Hepatocyte (in vitro differentiated cells): ENCODE measurements at places on chromosomes 1 and 21. TPM values are rescaled to one million over a fixed set of nuclear protein-coding genes. Genes with fewer than 3 reads are reported as not detected.

The CHI3L2 gene
- 0.24 and 3.9 TPM in 2 replicates for polyA plus RNA-seq

The OR2G6 gene
- polyA plus RNA-seq: not detected in 2 replicates

The OR2T2 gene
- polyA plus RNA-seq: not detected in 2 replicates

The OR6K2 gene
- polyA plus RNA-seq: not detected in 2 replicates

The RBBP4 gene
- polyA plus RNA-seq: 167 and 177 TPM in 2 replicates

DNA sequence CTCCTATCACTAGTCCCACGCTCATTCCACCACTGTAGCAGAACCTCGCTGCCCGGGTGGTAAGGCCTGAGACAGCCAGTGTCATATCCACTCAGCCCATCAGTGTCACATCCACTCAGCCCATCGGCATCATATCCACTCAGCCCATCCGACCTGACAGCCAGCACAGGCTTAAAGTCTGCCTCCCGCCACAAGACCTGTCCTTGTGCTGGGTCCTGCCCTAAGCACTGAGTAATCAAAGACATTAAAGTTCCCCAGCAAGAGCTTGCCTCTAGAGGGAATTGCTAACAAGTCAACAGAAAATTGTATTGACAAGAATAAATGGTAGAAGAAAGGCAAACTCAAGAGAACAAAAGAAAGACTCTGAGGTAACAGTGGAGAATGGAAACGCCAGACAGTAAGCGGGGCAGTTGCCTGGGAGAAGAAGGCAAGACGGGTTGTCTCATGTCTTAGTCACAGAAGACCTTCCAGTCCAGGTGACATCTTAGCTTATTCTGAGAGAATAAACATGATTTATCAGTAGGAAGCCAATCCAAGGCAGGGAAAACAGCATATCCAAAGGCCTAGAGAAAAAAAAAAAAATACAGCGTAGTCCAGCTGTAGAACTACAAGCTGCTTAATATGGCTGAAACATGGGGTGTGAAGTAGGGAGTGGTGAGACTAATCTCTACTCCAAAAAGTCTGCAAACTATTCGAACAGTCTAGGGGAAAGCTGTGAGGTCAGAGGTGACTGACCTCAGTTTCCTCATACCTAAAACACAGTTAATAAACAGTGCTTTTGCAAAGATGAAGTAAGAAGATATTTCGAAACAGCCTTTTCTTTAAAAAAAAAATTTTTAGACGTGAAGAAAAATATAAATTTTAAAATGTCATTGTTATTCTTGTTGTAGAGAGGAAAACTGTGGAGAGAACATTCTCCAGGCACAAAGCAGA is 1.1 kb downstream of the ITLN1 start:
- H3K27me3 ChIP-seq: no peaks in the 10 kb centered on the region
- no peak overlapping the region for H3K27ac ChIP-seq
- DNase-seq: no peak
- peaks cover 6% of the 10 kb centered on the region for H3K4me1 ChIP-seq

DNA sequence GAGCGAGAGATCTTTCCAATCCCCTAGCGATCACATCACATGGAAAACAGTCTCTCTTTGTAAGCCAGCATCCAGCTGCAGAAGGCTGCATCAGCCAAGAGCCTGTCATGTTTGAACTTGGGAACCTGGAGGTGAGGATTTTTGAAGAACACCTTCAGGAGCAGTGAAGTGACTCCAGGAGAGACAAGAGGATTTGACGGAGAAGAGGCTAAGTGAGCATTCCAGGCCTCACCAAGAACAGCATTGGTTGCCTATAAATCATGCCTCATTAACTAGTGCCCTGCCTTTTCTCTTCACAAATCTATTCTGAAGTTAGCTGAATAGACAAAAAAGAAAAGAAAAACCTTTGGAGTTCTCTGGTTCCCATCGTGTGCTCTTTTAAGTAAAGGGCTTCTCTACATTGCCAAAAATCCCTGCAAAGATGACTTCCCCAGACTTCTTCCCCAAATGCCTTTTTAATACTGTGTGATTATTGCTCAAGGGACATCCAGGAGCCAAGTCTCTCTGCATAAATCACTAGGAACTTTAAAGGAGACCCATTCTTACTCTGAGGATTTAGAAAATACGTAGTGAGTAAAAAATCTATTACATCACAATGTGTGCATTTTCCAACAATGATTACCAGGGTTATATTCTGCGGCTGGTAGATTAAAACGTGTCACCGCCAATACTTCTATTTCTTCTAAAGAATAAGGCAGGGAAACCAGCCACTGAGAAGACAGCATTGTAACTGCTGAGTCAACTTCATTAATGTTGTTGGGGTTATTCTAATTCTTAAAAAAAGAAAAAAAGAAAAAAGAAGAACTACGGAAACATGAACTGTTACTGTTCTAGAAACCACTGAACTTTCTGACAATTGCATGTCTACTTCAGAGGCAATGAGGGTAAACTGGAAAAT is 95.2 kb downstream of the KIF14 start:
- no peaks in the 10 kb centered on the region for H3K27me3 ChIP-seq
- H3K36me3 ChIP-seq: no peaks in the 10 kb centered on the region
- H3K4me1 ChIP-seq: no peaks in the 10 kb centered on the region
- H3K27ac ChIP-seq: no peak overlapping the region
- no peak overlapping the region for H3K4me3 ChIP-seq

- DNase-seq: no peak
- H3K36me3 ChIP-seq: no peaks in the 10 kb centered on the region
- H3K27me3 ChIP-seq: no peaks in the 10 kb centered on the region
- peaks cover 5% of the 10 kb centered on the region for H3K4me1 ChIP-seq
- H3K4me3 ChIP-seq: no peak overlapping the region
These were observed 143.1 kb upstream of the KCNE2 start for GRCh38 chr21:34220556-34221195.

DNA sequence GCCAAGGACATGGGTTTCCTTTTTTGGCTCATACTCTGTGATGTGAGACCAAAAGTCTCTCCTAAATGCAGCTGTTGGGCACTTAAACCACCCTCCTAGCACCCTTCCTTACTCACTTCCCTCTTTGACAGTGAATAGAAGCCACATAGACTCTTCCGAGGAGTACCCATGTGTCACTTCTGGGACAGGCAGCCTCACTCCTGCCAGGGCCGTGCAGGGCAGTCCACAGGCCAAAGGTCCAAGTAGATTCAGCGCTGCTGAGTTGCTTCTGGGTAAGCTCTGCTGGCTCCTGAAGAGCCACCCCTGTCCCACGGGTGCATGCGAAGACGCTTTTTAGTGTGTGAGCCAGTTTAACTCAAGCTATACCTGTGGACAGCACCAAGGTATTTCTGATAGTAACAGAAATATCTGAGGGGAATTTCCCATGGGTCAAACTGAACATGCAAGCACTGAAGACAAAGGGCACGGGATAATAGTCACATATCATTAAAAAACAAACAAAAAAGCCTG is 36.8 kb upstream of the BMP8B start:
- H3K36me3 ChIP-seq: no peaks in the 10 kb centered on the region
- DNase-seq: peak; percentile 42
- H3K4me1 ChIP-seq: peaks cover 25% of the 10 kb centered on the region

GRCh38 chr1:156076609-156077429 is 5.4 kb downstream of the MEX3A start:
- H3K4me3 ChIP-seq: no peak overlapping the region
- no peaks in the 10 kb centered on the region for H3K27me3 ChIP-seq
- H3K4me1 ChIP-seq: peaks cover 22% of the 10 kb centered on the region
- no peaks in the 10 kb centered on the region for H3K36me3 ChIP-seq
- peak overlapping the region; percentile 49 for H3K27ac ChIP-seq

DNA sequence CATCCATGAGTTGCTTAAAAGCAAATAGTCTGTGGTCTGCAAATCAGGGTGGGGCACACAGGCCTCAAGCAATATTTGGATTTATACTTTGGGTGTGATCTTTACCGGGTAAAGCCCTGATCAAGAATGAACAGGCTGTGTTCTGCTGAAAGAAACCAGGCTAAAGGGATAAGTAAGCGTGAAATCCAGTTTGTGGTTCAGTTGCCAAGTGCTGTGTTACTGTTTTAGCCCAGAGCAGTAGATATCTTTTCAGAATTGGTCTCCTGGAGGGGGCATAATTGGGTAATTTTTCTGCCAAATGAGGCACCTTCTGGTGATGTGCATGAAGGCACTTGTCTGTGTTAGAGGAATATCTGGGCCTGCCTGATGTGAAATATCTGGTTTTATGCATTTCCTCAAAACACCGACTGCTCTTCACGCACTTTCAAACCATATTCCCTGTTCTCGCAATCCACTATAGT is 21.4 kb downstream of the AIM2 start:
- H3K4me1 ChIP-seq: no peaks in the 10 kb centered on the region
- H3K27ac ChIP-seq: no peak overlapping the region
- H3K4me3 ChIP-seq: no peak overlapping the region

DNA sequence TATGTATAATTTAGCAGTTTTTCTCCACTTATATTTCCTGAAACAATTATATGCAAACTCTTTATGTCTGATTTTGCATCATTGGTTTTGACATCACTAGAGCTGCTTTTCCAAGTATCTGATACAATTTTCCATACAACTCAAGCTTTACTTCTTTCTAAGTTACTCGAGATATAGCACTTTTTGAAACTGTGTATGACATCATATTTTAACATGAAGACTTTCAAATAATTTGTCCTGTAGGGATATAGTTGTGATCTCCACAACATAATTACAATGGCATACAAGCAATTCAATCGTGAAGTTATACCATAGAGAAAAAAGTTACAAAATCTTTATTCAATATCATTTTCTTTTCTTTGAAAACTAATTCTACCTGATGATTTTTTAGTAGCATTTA is 173.0 kb downstream of the LEPR start:
- H3K27me3 ChIP-seq: no peaks in the 10 kb centered on the region
- DNase-seq: no peak
- H3K4me1 ChIP-seq: no peaks in the 10 kb centered on the region
- no peaks in the 10 kb centered on the region for H3K36me3 ChIP-seq

DNA sequence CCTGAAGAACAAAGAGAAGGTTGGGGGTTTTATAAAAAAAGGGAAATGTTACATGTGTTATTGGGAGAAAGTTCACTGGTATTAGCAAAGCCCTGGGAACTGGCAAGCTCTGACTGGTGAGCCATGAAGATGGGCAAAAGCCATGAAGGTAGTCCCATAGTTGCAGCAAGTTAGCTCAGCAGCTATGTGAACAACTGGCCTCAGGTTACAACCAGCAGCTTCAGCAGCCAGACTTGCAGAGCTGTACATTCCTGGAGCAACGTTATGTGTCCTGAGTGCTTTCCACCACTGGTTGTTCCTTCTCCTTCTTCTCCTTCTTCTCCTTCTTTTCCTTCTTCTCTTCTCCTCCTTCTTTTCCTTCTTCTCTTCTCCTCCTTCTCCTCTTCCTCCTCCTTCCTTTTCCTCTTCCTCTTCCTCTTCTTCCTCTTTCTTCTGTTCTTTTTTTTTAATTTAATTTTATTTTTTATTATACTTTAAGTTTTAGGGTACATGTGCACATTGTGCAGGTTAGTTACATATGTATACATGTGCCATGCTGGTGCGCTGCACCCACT is 56.1 kb upstream of the TLR5 start:
- peaks cover 6% of the 10 kb centered on the region for H3K4me1 ChIP-seq
- no peak for DNase-seq
- H3K4me3 ChIP-seq: no peak overlapping the region
- no peaks in the 10 kb centered on the region for H3K36me3 ChIP-seq

- H3K27ac ChIP-seq: no peak overlapping the region
- no peaks in the 10 kb centered on the region for H3K36me3 ChIP-seq
- H3K4me1 ChIP-seq: no peaks in the 10 kb centered on the region
These were observed 574.1 kb downstream of the PTPRU start for GRCh38 chr1:29810121-29811120.
